ENCODE measurements at places on chromosomes 5 and 9. TPM values are rescaled to one million over a fixed set of nuclear protein-coding genes. Genes with fewer than 3 reads are reported as not detected.

STXBP1 gene
- 10.3 TPM for total RNA-seq

DPH7 gene
- 10.9 TPM for total RNA-seq

LRRC8A gene
- 101 TPM for total RNA-seq

GMCL2 gene
- not detected for total RNA-seq

INSYN2B gene
- 1.3 TPM for total RNA-seq

GRIN1 gene
- under 0.01 TPM for total RNA-seq

RGP1 gene
- total RNA-seq, result 10.1 TPM

SLC46A2 gene
- total RNA-seq, result not detected

UBAP2 gene
- total RNA-seq, result 12.4 TPM

GPR107 gene
- 20.4 TPM for total RNA-seq

TMOD1 gene
- total RNA-seq, result 0.65 TPM

BRD9 gene
- total RNA-seq, result 31.2 TPM
